Breast epithelium (tissue), 4 donors: ENCODE measurements at places on chromosomes 2 and 18.

DNA sequence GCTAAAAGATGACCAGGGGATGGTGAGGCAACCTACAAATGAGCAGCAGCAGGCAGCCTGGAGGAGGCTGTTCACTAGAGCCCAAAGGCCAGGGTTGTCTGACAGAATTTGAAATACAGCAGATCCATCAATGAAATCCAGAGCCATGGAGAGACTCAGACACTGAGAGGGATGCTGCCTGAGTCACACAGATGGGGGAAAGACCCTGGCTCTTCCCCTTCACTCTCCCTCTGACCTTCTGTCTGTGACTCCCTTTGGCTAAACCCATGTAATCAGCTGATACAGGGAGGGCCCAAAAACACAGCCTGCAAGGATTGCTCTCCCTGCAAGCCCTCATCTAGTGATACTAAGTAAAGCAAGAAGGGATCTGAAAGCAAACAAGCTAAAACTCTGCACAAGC, 166.5 kb upstream of the SPOPL start:
- no peak for DNase-seq

- no peak for DNase-seq
Measured at GRCh38 chr2:172759441-172759840, 23.8 kb downstream of the RAPGEF4 start.

DNA sequence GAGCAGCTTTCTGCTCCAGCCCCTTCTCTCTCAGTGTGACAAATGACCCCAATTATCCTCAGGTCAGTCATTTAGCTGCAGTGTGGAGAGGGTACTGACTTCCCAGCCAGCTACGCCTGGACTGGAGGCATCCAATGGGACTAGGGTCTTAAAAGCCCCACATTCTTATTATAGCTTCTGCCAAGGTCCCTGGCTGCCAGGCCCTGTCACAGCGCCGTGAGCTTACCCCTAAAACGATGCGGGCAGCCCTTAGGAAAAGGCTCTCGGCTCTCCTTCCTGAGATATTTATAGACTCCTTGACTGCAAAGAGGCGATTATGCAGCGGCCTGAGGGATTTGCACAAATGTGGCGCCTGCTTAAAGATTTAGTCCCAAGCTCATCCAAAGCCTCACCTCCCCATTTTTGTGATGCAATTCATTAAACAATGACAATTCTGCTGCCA, 69.2 kb upstream of the EDAR start:
- DNase-seq = no peak

DNA sequence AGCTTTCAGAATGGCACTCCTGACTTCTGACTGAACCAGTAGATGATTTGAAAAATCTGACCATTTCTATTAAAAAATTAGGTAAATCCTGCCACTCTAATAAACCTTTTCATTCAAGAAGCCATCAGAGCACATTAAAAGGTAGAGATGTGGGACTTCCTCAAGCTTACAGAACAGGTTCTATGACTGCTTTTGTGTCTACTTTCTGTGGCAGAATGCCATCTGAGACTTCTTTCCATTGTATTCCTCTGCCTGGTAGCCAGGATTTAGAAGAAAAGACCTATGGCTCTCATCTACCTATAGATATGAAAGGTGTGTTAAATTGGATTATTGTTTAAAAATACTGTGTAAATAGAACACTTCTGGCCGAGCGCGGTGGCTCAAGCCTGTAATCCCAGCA, 99.9 kb upstream of the NABP1 start:
- no peak for DNase-seq

GRCh38 chr18:75139226-75139911, 69.6 kb downstream of the PTGR3 start:
- DNase-seq = peak; percentile 4

DNA sequence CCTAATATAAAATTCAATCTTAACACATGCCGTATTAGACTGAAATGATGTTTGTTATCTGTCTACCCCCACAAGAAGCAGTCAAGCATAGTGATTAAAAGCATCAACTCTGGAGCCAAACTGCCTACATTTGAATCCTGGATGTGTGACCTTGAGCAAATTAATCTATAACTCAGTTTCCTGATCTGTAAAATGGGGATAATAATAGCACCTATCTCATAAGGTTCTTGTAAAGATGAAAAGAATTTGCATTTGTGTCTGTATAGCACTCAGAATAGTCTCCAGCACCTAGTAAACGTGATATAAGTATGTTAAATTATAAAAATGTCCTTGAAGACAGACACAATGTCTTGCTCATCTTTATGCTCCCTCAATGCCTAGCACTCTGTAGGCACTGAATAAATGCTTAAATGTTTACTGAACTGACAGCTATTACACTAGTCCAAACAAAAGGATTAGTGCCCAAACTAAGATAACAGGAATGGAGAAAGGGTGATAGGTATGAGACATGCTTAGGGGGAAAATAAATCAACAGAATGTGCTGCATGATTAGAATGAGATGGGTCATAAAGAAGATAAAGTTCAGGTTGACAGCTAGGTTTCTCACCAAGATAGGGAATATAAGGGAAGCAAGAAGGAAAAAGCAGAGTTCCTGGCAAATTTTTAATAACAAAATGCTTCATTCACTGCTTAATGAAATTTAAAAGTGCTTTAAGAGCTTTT, 180.6 kb downstream of the ATAD2B start:
- no peak for DNase-seq

DNA sequence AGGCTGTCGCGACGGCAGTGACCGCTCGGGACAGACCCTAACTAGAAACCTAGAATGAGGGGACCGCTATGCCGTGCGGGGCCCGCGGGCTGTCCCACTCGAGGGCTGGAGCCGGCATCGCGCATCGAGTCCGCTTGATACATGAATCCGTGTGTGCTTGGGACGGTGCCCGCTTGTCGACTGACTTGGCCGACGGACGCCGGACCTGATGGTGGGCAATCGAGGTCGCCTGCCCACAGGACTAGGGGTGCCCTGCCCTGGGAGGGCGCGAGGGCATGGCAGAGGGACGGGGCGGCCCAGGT, 749 bp upstream of the PTMA start:
- DNase-seq = peak; percentile 76

GRCh38 chr2:111652038-111652437, 232.0 kb downstream of the ANAPC1 start:
- DNase-seq = no peak

DNA sequence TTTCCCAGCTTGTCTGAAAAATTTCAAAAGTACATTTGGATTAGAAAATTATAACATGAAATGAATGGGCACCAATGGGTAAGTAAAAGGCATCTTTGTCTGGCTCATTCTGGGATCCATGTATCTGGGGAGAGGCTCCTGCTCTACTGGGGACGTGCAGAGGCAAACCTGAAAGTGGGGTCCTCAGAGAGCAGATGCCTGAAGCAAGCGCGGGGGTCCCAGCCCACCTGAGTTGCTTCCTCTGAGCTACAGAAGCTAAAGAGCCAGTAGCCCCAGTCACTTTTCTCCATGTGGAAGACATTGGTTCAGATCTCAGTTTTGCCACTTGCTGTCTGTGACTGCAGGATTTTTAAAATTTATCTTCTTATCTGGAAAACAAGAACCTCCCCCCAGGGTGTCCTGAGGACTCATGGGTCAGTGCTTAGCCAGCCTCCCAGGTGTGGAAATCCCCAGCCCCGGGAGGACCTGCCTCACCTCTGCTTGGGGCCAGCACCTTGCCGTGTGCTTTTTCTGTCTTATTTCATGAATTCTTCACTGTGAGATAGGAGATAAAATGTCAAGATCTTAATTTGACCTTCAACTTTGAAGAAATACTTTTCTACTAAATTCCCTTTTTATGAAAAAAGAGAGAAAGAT, 25.1 kb upstream of the ODC1 start:
- DNase-seq = peak; percentile 31

GRCh38 chr2:146615778-146616177, 1229.1 kb upstream of the ACVR2A start:
- DNase-seq = no peak

GRCh38 chr18:2908946-2909335, 62.1 kb downstream of the EMILIN2 start:
- no peak for DNase-seq

DNA sequence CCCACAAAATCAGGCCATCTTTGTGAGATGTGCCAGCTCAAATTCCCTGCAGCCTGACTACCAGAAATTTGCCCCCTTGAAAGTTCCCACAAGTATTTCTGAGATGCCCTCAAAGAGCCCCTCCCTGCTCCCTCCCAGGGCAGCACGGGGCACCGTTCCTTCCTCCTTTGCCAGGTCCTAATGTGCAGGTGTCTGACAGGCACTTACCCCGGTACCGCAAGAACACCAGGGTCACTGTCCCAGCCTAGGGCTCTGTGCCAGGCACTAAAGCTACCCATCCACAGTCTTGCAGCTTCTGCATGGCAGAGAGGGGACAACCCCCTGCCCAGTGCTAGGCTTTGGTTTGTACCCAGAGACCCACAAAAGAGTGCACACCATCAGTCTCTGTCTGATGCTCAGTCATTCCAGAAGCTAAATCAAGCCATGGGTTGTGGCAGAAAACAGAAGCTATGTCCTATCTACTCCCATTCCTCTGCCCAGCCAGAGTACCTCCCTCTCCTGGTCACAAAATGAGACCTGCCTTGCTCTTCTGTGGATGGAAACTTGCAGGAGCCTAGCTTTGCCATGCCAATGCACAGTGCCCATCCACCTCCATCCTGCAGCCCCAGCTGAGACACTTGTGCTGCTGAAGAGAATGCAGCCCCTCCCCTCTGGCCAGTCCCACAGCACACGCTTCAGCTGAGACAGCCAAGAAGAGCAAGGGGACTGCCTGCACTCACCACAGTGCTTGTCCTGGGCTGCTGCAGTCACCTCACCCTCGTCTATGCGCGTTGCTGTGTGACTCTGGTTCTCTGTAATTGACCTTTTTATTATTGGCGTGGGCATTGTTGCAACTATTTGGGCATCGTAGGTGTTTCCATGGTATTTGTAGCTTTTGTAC, 48.7 kb downstream of the INPP5D start:
- no peak for DNase-seq

DNA sequence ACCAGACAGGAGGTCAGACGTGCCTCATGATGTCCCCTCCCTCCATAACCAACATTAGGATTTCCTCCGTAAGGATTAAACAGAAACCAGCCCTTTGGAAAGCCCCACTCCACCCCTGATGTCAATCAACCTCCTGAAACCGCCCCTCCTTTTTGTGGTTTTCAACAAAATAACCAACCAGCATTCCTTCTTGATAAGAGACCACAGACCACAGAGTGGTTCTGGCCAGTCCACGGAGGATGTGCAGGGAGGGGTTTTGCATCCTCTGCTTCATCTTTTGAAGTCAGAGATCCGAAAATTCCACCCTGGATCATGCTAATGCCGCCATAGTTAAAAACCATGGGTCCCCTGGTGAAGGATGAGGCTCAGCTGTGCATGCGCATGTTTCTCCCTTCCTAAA, 180.0 kb upstream of the CCDC150 start:
- DNase-seq = no peak

- DNase-seq = no peak
Measured at GRCh38 chr2:111219734-111220505, 99.2 kb downstream of the BCL2L11 start.

DNA sequence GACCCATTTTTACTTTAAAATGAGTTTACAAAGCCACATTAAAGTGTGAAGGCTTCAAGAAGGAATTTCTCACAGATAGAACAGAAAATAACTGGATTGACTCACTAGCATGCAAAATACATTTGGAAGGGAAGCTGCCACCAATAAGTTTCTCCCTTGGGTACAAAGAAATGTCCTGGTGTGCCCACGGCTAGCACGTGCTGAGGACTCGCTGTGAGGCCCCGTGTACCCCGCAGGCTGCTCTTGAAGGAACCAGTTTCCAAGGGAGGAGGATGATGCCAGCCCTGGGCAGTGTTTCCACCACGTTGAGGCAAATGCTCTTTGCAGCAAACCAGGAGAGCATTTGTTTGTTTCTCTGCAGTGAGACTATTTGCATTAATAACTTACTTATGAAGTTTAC, 207.3 kb downstream of the SH3RF3 start:
- DNase-seq = no peak

DNA sequence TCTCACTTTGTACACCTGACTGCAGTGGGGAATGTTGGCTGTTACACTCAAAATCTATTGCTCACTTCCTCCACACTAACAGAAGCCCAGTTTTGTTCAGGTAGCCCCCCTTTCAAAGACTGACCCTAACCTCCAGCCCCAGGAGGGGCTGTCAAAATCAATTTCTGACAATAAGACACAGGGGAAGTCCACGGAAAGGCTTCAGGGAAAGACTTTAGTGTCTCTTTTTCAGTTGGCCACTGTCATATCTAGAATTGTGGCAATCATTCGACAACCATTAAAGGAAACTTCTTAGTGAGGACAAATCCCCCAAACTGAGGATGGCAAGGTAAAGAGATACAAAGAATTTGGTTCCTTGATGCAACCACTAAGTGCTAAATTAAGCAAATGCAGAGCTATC, 59.0 kb downstream of the BARD1 start:
- no peak for DNase-seq

DNA sequence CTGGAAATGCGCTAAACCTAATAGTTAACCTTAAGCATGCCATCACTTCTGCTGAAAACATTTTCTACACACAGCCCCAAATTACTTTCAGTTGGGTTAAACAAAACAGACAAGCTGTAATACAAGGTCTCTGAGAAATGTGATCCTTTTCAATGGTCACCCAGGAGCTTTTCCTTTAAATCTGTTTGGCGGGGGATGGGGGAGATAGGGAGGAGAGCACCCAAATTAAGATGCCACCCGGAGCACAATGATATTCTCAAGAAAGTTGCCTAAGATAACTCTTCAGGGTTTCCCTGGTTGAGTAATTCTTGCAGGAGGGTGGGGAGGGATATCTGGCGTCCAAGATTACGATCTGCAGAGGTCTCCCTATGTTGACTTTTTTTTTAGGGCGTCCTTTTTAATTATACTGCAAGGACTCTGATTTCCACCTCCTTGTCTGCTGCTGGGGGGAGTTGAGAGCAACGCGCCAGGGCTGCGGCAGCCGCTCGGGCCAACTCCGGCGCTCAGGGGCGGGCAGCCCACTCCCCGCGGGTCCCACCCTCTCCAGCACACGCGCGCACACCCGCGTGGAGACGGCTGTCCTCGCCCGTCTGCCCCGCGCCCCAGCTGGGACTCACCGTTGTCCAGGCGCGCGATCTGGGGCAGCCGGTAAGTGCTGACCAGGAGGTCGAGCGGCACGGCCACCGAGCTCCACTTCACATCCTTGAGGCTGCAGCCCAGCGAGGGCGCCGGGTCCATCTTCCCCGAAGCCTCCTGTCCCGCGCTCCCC, 807 bp downstream of the GAREM1 start:
- DNase-seq = peak; percentile 23

GRCh38 chr2:71850306-71850801, 297.3 kb downstream of the CYP26B1 start:
- no peak for DNase-seq

DNA sequence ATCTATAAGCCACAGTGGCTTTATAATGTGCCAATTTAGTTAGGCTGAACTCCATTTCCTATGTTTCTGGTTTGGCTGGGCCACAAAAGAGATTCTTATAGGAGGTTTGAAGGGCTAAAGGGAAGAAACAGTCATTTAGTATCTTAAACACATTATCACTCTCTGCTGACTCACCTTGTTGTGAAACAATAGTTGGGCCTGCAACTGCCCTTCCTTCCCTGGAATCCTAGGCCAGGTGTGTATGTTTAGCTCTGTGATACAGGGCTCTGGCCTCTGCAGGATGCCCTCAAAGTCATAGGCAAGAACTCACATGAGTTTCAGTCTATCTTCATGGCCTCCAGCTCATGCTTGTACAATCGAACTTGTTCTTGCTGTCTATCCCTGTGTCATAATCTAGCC, 400.0 kb upstream of the CELF4 start:
- DNase-seq = no peak

- no peak for DNase-seq
Measured at GRCh38 chr2:105142239-105142638, 99.3 kb upstream of the GPR45 start.

- no peak for DNase-seq
Measured at GRCh38 chr2:118290411-118291250, 202.4 kb downstream of the INSIG2 start.

- no peak for DNase-seq
Measured at GRCh38 chr18:58668211-58668610, 3.1 kb upstream of the MALT1 start.
